HT1080 (cell line): ENCODE measurements at places on chromosomes 3 and 15.

DNA sequence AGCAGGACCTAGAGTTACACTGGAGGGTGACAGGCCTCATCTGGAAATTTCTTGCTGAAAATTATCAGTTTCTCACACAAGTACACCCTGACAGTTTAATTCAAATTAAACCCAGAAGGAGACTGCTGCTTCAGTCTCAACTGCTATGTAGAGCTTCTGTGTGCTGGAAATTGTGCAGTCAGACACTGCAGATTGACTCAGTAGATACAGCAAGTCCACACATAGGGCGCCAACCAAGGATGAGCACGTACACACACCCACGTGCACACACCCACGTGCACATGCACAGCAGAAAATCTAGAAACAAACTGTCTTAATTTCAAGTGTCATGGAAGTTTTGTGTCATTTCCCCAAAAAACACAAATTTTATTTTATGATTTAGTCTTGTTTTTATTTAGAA is 192.9 kb downstream of the PDE8A start:
- DNase-seq, result no peak

DNA sequence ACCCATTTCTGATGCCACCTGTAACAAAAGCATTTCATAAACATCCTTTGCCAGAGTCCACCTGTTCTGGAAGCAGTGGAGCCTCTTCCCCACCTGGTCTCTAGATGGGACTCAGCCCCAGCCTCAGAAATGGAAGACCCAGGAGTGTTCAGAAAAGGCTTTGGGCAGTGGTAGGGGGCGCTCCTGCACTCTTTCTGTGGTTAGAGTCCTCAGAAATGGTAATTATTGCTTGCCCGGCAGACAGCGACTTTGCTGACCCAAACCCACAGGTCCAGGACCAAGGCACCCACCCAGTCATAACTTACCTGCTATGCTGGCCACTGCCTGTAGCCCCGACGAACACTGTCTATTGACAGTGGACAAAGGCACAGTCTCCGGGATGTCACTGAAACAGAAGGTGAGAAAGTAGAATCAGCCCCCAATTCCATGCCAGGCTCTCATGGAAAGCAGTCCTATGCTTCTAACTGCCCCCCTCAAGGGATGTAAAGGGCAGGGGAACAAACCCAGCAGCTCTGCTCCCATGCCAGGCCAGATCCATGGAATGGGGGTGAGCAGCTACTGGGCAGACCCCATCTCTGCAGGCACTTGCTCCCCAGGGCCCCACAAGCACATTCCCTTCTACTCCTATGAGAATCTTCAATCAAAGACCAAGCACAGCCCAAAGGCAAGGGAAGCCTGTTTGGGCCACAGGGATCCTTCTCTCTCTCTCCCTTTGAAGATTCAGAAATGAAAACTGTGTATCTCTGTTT is 5.1 kb downstream of the ACAA1 start:
- DNase-seq, result no peak

DNA sequence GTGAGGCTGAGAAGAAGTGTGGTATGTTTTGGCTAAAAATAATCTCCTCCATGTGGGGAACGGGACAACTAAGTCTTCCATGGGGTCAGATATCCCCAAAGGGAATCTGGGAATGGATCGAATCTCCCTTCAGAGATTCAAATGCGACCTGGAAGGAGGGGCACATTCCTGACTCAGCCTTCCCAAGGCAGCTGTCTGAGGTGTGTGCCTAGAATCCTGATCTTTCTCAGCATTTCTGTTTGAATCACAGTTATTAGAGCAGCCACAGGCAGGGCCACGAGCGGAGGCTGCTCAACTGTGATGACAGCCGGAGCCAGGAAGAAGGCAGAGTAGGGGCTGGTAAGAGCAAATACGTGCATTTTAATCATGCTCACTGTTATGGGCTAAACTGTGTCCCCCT is 135.1 kb downstream of the ADAMTS17 start:
- DNase-seq, result no peak

- DNase-seq, result no peak
Observed at GRCh38 chr3:114127517-114127916, 51.3 kb downstream of the DRD3 start.

DNA sequence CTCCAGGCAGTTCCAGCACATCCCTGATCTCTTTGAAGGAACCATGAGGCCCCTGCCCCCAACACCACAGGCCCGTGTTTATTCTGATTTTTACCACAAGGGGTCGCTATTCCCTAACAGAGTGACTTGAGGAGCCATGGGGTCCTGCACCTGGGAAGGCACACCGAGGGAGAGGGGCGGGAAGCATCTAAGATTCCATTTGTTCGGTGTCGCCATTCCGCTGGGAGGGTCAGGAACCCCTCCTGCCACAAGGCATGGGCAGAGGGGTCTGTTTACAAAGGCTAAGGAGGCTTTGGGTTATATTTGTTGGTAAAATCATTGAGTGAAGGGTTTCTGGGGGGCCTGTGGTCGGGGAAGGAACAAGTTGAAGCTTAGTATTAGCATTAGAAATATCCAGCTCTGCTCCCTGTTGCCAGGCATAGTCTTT is 77.1 kb downstream of the WDR76 start:
- peak; percentile 64 for DNase-seq

- peak; percentile 37 for DNase-seq
Observed at GRCh38 chr3:127448161-127448561, 142.4 kb downstream of the TPRA1 start.

DNA sequence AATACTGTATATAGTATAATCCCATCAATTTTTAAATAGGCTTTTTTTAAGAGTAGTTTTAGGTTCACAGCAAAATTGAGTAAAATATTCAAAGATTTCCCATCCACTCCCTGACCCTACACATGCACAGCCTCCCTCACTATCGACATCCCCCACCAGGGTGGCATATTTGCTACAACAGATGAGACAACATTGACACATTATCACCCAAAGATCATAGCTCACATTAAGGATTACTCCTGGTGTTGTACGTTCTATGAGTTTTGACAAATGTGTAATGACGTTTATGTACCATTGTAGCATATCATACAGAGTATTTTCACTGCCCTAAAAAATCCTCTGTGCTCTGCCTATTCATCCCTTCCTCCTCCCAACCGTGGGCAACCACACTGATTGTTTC is 39.3 kb downstream of the LHFPL4 start:
- DNase-seq, result no peak

DNA sequence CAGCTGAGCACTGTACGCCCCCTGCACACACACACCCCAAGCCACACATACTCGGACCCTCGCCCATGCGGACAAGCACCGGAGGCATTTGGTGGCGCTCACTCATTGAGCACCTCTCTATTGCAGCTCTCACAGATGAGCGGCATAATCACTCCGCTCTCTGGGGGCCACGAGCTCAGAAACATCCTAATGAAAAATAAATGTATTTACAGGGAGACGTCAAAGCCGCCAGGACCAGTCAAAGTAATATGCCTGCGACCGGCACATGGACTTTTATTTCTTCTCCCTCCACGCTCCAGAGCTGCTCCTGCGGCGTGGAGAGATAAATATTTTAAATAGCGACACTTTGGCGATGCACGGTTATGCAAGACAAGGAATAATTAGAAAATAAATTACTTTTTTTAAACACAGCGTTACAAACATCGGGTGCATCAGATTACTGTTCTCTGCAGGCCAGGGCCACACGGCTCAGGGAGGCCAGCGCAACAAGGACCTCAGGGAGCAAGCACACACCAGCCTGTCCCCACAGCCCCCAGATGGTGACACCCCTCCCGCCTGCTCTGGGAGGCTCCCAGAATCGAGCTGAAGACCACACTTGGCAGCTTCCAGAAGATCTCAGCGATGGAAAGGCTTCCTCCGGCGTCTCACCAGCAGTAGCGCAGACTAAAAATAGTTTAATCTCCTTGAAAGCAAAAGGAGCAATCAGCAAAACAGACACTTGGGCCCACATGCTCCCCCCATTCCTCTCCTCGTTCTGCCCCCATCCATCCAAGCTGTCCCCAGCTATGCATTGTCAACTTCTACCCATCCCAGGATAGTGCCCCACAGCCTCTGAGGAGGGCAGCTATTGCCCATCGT is 48.0 kb downstream of the CACNA2D2 start:
- no peak for DNase-seq

GRCh38 chr3:127747751-127748521 is 74.4 kb downstream of the MGLL start:
- peak; percentile 94 for DNase-seq

- DNase-seq, result peak; percentile 30
Observed at GRCh38 chr15:99845009-99845408, 111.8 kb upstream of the LYSMD4 start.

GRCh38 chr3:138578961-138579574 is 15.0 kb downstream of the CEP70 start:
- DNase-seq, result no peak

GRCh38 chr3:14518432-14518802 is 21.7 kb downstream of the GRIP2 start:
- no peak for DNase-seq

GRCh38 chr3:112253301-112253971 is 40.6 kb downstream of the SLC9C1 start:
- DNase-seq, result no peak

- DNase-seq, result no peak
Observed at GRCh38 chr15:24933716-24934115, 21.1 kb upstream of the SNRPN start.

GRCh38 chr15:79341396-79341795 is 30.5 kb downstream of the TMED3 start:
- DNase-seq, result no peak

- no peak for DNase-seq
Observed at GRCh38 chr3:129104051-129104450, 17.6 kb downstream of the RAB43 start.
